Upper lobe of left lung (tissue), 6 donors: ENCODE measurements at places on chromosomes 7 and 10.

GRCh38 chr7:117448655-117449054 is 21.4 kb upstream of the ASZ1 start:
- no peak for DNase-seq

DNA sequence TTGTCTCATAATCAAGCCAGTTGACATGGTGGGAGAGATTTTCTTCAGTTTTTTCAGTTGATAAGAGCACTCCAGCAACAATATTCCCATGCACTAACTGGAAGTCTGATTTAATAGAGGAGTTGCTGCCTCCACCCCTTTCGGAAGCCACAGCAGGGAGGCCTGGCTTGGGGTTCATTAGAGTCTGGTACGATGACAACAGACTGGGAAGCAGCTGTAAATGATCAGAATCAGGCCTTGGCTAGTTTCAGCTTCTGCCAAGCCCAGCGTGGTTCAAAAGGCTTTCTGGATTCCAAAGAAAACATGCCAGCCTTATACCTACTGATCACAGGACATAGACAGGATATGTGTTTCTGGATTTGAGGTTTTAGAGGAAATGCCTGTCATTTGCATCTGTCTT is 274.0 kb downstream of the CSTF2T start:
- no peak for DNase-seq

DNA sequence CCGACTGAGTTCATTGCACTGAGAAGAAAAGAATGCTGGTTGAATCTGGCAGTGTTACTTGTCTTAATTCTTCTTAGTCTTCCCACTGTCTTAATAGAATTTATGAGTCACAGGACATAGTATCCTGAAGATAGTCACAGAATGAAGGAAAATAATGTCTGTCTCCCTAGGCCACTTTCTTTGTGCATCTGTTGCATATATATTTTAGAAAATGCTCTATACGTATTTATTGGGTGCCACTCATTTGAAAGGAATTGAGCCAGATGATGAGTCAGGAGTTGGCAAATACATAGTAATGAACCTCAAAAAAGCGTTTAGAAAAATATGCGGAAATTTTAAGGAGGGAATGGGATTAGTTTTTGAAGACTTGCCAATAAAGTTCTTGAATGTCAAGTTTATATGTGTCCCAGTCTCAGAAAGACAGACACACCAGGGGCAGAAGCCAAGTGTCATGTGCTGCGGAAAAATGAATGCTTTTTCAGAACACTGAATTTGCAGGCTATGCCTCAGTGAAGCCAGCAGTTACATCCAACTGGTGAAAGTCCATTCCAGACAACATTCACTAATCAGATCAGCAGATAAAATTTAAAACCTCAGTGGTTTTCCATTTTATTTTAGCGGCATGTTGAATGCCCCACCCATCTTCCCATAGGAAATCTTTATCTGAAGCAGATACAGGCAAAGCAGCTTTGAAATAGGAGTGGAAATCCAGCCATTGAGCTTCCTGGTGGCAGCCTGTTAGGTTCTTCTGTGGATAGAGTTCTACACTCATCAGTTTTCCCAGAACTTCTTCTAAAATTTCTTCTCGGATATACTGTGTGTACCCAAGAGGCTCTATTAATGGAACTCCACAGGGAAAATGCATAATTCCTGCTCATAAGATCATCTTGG is 308.4 kb downstream of the BICC1 start:
- DNase-seq: no peak

DNA sequence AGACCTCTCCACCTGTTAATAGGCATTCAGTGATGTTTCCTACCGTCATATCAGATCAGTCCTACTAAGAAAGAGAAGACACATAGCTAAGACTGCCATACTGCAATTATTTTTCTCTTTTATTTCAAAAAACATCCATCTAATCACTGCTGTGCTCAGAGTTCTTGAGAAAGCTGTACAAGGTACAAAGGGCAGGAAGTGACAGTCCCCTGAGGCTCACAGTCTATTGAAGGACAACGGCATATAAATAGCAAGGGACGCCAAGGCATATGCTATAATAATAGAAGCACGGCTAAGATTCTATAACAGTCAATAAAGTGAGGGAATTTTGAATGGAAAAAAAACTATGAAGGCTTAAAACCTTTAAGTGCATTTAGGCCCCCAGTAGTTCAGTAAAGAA is 415.3 kb upstream of the NRP1 start:
- no peak for DNase-seq

- DNase-seq: peak; percentile 85
These were observed 122.4 kb downstream of the CLEC2L start for GRCh38 chr7:139645572-139646523.

- no peak for DNase-seq
These were observed 2.9 kb upstream of the TRIM8 start for GRCh38 chr10:102641402-102641801.

DNA sequence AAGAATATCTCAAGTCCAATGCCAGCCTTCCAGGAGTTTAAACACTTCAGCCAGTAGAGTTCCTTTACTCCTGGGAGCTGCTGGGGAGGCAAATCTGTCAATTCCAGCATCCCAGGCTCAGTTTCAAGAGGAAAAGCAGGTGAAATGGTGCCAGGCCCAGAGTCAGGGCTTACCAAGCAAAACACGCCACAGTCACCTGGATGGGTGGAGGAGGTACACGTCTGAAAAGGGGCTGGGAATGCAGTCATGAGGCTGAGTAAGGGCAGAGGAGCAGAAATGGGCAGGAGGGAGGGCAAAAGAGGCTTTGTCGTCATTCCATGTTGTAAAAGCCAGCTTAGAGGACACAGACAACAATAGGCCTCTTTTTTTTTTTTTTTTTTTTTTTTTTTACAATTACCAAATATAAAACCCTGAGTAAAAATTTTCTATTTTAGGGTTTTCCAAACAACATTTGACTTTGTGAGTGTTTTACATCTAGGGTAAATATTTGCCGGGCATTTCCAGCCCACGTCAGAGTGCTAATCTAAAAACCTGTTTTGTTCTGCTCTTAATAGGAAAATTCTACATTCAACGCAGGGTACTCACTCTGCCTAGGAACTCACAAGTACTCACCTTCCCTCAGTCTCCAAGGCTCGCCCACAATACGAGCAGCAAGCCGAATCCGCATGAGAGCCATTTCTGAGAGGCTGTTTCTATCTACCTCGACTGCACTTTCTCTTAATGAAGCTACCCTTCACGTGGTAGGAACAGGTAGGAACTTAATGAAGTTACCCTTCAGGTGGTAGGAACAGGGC is 21.2 kb downstream of the GFRA1 start:
- no peak for DNase-seq

- no peak for DNase-seq
These were observed 31.9 kb upstream of the OPTN start for GRCh38 chr10:13068071-13068470.

GRCh38 chr10:102367441-102367840 is 28.1 kb upstream of the NFKB2 start:
- DNase-seq: no peak

GRCh38 chr7:92276460-92276864 is 30.7 kb downstream of the ANKIB1 start:
- DNase-seq: no peak

DNA sequence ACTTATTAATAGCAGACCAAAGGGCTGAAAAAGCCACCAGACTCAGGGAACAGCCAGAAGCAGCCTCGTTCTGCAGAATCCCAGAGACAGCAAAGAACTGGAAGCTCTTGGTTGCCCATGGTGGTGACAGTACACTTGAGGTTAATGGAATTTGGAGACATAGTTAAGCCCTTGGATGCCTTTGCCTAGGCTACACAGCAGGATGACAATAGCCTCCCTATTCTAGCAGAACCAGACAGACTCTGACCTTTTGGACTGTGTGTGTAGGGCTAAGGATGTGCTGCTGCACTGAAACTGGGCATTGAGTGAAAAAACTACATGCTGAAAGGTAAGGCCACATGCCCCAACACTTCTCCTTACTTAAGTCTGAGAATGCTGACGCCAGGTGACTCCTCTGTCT is 22.7 kb downstream of the OTUD1 start:
- DNase-seq: no peak

- no peak for DNase-seq
These were observed 38.9 kb downstream of the TMEM229A start for GRCh38 chr7:123993996-123994395.

- no peak for DNase-seq
These were observed 717.0 kb upstream of the MBL2 start for GRCh38 chr10:53489335-53490182.

DNA sequence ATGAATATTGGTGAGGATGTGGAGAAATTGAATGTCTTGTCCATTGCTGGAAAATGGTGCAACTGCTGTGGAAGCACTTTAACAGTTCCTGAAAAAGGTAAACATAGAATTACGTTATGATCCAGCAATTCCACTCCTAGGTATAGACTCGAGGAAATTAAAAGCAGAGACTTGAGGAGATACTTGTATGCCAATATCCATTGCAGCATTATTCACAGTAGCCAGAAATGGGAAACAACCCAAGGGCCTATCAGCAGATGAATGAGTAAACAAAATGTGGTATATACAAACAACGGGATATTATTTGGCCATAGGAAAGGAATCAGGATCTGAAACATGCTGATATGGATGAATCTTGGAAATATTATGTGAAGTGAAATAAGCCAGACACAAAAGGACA is 32.5 kb upstream of the MTURN start:
- DNase-seq: no peak

GRCh38 chr7:77232467-77232866 is 32.8 kb upstream of the FGL2 start:
- no peak for DNase-seq

DNA sequence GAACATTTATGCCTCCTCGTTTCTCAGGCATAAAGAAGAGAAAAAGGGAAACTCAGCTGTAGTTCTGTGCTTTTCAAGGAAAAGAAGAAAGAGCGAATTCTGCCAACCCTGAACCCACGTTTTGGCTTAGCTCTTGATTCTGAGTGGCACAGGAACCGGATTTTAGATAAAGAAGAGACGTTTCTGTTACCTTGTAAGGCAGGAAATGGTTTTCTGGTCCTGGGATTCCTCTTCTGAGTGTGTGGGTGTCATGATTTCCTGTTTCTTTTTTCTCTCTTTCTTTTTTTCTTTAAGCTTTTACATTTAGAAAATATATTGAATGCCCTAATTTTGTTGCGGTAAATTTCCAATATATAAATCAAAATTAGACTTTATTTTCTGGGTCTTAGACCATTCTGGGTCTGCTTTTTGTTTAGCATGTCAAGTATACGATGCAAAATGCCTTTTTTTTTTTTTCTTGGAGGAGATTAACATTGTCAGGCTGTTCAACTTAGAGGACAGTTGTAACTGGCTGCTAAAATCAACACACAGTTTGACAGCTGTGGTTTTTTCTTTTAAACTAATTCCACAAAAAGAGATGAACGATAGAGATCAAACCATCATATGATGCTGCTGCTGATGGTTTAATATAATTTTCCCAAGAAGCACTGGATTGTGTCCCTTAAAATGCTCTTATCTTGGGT is 190.8 kb downstream of the GATA3 start:
- no peak for DNase-seq

DNA sequence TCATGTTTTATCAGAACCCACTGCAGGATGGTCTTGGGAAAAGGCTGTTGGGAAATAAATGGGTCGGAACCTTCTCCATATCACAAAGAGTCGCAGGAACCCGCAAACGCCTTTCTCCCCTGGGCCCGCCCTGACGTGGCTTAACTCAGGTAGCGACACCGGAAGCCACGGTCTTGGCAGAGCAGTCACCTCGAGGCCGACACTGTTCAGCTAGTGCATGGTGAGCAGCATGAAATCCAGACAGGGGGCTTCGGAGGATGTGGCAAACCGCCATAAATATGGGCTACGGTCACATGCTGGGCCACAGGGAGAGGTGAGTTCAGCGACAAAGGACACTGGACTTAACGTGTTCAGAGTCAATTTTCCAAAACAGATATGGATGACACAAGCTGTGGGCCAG is 421.9 kb downstream of the PTPRN2 start:
- no peak for DNase-seq

DNA sequence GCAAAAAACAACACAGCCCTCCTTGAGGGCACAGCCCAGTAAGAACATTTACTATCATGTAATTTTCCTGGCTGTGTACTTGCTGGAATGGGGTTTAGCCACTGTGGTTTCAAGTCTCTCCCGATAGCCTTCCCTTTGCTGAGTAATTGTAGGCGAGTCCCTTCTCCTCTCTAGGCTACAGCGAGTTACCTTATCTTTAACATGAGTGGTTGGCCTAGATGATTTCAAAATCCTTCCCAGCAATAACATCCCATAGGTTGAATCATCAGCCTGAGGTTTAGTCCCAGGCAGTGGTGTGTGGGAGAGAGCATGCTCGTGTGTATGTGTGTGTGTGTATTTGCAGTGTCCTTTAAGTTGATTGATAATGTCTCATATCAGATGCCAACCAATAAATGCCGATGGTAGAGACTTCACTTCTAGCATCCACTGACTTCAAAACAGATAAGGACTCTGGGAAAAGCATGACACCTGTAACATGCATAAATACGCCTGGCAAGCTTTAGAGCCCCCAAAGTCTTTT is 142.9 kb upstream of the ZMIZ1 start:
- no peak for DNase-seq
